ENCODE measurements at places on chromosomes 12 and 14.

GRCh38 chr14:68589447-68590200 is 203.2 kb downstream of the ZFP36L1 start:
- no peak for DNase-seq

- DNase-seq = no peak
These were observed 2.5 kb downstream of the TRAF3 start for GRCh38 chr14:102779574-102780315.

- no peak for DNase-seq
These were observed 108.6 kb upstream of the TTC7B start for GRCh38 chr14:90924621-90925340.

GRCh38 chr12:45644541-45644940 is 85.0 kb upstream of the ARID2 start:
- DNase-seq = no peak

DNA sequence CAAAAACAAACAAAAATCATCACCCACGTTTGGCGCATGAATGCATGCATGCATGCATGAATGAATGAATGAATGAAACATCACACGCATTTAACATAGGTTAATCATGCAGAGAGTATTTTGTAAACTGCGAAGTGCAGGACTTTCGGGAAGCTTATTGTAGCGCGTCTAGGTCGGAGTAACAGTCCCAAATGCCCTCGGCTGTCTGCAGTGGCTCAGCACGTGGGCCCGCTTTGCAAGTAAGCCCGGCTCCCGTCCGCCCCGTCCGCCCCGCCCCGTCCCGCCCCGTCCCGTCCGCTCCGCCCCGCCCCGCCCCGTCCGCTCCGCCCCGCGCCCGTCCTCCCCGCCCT is 263 bp upstream of the IFT81 start:
- no peak for DNase-seq

DNA sequence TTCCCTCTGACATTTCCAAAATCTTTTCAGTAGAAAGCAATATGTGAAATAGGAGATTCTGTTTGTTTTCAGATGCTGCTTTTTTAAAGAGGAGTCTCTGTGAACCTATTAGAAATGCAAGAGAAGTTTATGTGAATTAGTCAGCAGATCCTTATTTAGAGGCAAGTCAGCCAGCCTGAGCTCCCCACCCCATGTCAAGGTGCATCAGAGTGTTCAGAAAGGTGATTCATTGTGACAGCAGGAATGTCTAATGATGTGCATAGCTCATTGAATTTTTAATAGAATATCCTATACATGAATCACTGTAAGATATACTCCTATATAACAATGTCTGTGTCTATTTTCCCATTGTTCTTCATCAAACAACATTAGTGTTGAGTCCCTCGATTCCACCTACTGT is 1222.4 kb upstream of the USP15 start:
- DNase-seq = no peak

- no peak for DNase-seq
These were observed 49.2 kb upstream of the DICER1 start for GRCh38 chr14:95206534-95206933.

DNA sequence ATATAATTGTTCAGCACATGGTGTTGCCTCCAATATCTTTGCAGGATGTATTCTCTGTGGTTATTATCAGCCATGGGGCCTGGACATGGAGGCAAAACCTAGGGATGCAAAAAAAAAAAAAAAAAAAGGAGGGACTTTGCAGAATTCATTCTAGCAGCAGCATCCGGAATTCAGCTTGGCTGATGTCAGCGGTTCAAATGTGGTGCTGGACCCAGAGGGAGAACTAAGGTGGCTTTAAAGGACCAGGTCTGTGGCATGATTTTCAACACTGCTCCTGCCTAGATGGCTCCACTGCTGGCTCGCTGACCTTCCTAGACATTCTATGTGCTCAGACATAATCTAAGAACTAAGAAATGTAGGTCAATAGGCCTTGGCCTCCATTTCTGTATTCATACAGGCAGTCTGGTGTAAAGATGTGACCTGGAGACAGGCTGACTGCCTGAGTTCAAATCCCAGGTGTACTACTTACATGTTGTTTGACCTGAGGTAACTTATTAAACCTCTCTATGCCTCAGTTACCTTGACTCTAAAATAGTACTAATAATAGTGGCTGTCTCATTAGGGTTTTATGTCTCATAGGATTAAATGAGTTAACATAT is 108.6 kb downstream of the PPM1A start:
- no peak for DNase-seq

DNA sequence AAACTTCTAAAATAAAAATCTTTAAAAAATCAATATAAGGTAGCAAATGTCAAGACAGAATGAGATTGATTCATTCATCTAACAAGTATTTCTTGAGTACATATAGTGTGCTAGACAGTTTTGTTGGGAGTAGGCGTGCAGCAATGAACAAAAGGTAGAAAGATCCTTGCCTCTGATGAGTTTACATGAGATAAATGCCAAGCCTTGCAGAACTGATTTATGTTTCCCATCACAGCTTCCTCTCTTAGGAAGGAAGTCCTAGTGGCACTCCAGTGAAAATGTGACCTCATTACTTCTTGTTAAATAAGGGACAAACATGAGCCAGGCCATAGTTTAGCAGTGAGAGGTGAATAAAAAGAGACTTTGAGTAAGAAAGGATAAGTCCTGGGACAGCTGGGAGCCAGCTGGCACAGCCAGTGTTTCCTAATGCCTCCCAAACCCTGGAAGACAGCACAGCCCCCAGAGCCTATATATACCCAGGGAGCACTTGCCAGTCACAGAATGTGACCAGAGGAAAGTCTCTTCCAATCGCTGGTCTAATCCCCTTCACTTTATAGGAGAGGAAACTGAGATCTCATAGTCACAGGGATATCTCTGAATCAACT is 4.7 kb upstream of the COCH start:
- no peak for DNase-seq

GRCh38 chr14:100028990-100029677 is 36.1 kb upstream of the EVL start:
- no peak for DNase-seq

Data from HepG2 (cell line).